Dermis lymphatic vessel endothelial cell (primary cell): ENCODE measurements at places on chromosomes 7 and 10. TPM values are rescaled to one million over a fixed set of nuclear protein-coding genes. Genes with fewer than 3 reads are reported as not detected.

Gene HPSE2
- under 0.01 TPM in 1 of 2 replicates, not detected in the other for total RNA-seq

Gene VGF
- total RNA-seq: not detected in 2 replicates

Gene KCNIP2
- 0.09 and 0.11 TPM in 2 replicates for total RNA-seq

Gene EBLN1
- total RNA-seq: not detected in 2 replicates

Gene LRRC61
- total RNA-seq: 1.5 and 4.8 TPM in 2 replicates

Gene PPP1R3A
- total RNA-seq: not detected in 2 replicates

Gene FLNC
- 98.2 and 119 TPM in 2 replicates for total RNA-seq

Gene CYP3A4
- total RNA-seq: not detected in 2 replicates

Gene TAS2R3
- total RNA-seq: 0.33 and 0.77 TPM in 2 replicates

Gene ACSL5
- 48.7 and 59.6 TPM in 2 replicates for total RNA-seq

Gene MINDY4
- total RNA-seq: 0.76 and 1.6 TPM in 2 replicates

Gene ATOH7
- not detected in 2 replicates for total RNA-seq

Gene ELN
- 9.0 and 12.4 TPM in 2 replicates for total RNA-seq

Gene MYPN
- total RNA-seq: 0.11 TPM in 1 of 2 replicates, not detected in the other

Gene ORAI2
- total RNA-seq: 64.6 and 67.6 TPM in 2 replicates

Gene GNGT1
- total RNA-seq: not detected in 2 replicates

Gene SPDYE2
- total RNA-seq: not detected in 2 replicates

Gene KIF11
- total RNA-seq: 4.3 and 5.8 TPM in 2 replicates

Gene NODAL
- not detected in 2 replicates for total RNA-seq

Gene SSC4D
- total RNA-seq: 0.09 and 0.54 TPM in 2 replicates

Gene NPSR1
- not detected in 2 replicates for total RNA-seq

Gene CASP2
- 13.7 and 17.4 TPM in 2 replicates for total RNA-seq

Gene DLG5
- 5.5 and 7.3 TPM in 2 replicates for total RNA-seq

Gene CPVL
- total RNA-seq: 0.33 and 0.52 TPM in 2 replicates

Gene GTPBP4
- total RNA-seq: 19.5 and 30.3 TPM in 2 replicates

Gene UTF1
- total RNA-seq: not detected in 2 replicates

Gene NXPH1
- total RNA-seq: not detected in 2 replicates

Gene GRID1
- total RNA-seq: not detected in 2 replicates

Gene TMEM248
- 57.8 and 63.7 TPM in 2 replicates for total RNA-seq

Gene C10orf120
- not detected in 2 replicates for total RNA-seq

Gene PAPOLB
- total RNA-seq: 0.11 and 0.60 TPM in 2 replicates

Gene PLEKHS1
- not detected in 2 replicates for total RNA-seq

Gene FAM237B
- not detected in 2 replicates for total RNA-seq

Gene UCMA
- not detected in 2 replicates for total RNA-seq

Gene LBX1
- total RNA-seq: not detected in 2 replicates

Gene MKX
- under 0.01 TPM in 2 replicates for total RNA-seq

Gene UCN3
- total RNA-seq: not detected in 2 replicates

Gene SPOCK2
- 7.4 and 10.0 TPM in 2 replicates for total RNA-seq

Gene AMPH
- under 0.01 TPM in 1 of 2 replicates, not detected in the other for total RNA-seq
